Sciatic nerve (tissue), 2 donors: ENCODE measurements at places on chromosomes 5 and 9. TPM values are rescaled to one million over a fixed set of nuclear protein-coding genes. Genes with fewer than 3 reads are reported as not detected.

Gene IL3
- not detected for total RNA-seq

Gene SLC2A8
- total RNA-seq = 22.5 TPM

Gene SEMA4D
- total RNA-seq = 35.8 TPM

DNA sequence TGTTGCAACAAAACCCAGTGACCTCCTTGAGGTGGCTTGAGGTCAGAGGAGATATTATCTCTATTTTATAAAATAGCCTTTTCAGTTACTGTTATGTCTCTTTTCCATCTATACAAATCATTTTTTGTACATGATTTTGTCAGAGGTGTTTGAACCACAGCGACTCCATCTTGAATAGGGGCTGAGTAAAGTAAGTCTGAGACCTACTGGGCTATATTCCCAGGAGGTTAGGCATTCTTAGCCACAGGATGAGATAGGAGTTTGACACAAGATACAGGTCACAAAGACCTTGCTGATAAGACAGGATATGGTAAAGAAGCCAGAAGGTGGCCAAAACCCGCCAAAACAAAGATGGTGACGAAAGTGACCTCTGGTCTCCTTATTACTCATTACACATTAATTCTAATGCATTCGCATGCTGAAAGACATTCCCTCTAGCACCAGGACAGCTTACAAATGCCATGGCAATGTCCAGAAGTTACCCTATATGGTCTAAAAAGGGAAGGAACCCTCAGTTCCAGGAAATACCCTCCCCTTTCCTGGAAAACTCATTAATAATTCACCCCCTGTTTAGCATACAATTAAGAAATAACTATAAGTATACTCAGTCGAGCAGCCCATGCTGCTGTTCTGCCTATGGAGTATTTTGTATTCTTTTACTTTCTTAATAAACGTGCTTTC, 283.9 kb upstream of the ISL1 start:
- no peak for DNase-seq

- no peak for DNase-seq
These were observed 128.7 kb downstream of the CDC42SE2 start for GRCh38 chr5:131392466-131393095.

DNA sequence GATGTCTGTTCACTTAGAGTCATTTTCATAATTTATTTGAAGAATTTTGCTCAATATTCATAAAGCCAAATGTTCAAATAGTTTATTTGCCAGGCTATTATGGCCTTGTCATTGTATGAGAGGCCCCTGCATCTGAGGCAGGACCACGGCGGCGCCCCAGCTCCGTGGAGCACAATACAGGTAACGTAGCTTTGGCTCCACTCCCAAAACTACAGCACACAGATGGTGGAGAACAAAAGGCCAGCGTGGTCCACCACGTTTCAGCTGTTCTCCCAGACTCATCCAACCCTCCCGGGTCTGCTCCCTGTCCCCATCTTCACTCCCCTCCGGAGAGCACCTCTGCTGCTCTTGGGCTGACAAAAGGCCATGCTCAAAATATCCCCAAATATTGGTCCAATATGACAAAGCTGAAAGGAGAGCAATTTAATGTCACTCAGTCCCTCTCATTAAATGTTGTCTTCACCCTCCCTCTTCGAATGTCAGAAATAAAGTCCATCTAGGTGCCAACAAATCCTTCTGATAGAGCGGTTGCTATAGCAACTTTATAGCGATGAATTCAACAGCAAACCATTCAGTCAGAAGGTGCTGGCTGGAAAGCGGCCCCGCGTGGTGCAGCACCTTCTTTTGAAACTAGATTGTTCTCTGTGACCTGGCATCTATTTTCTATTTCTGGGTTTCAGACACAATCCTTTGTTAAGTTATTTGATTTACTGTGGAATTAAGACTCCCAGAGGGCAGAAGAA, 504.3 kb downstream of the ARHGEF28 start:
- DNase-seq = no peak

DNA sequence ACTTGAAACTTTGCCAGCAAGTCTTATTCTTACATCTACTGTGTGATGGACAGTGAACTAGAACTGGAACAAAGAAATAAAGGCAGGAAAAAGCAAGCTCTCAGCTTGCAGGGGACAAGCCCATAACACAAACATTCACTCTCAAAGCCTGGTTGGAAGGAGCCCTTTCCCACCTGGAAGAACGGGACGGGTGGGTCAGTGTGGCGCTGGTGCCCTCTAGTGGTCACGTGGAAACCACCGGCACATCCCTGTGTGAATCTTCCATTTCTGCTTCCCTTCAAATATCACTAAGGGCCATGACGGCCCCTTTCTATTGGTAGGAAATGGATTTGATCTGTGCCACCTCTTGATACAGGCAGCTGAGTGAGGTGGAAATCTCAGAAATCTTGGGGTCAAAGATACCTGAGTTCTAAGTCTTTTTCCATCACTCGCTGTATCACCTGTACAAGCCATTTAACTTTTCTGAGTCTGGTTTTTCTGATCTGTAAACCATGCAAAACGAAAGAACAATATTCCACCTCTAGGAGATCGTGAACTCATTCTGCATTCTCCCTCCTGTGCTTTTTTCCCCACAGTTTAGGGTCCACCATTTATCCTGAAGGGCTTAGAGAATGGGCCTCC, 211.6 kb downstream of the MSX2 start:
- DNase-seq = peak; percentile 74

GRCh38 chr9:6198251-6198650, 17.4 kb upstream of the IL33 start:
- DNase-seq = no peak

DNA sequence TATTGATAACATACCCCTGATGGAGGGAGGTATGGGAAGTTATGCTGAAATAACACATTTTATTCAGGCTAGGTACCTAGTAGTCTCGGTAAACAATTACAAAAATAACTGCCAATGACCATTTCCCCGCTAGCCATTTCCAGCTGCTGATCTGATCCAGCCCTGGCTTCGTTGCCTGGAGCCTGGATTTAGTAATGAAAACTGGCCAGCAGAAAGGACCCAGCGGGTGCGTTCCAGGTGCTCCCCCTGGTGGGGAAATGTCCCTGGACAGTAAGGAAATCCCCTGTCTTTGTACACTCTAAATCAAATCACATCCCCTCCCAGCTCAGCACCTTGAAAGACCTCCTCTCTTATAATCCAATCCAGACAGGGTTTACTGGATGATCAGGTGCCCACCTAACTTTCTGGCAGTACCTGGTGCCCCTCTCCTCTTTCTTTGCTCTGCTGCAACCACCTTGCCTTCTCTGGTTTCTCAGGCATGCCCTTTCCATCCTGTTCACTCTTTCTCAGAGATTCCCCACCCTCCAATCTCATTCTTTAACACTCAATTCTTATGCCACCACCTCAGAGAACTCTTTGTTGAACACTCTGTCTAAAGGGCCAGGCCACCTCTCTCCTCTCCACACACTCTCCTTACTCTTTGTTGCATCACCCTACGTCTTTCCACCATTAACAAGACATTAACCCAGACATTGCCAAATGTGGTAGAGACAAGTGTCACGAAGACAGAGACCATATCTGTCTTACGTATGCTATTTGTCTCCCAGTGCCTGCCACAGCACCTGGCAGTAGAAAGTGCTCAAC, 50.1 kb upstream of the SMAD5 start:
- peak; percentile 89 for DNase-seq

DNA sequence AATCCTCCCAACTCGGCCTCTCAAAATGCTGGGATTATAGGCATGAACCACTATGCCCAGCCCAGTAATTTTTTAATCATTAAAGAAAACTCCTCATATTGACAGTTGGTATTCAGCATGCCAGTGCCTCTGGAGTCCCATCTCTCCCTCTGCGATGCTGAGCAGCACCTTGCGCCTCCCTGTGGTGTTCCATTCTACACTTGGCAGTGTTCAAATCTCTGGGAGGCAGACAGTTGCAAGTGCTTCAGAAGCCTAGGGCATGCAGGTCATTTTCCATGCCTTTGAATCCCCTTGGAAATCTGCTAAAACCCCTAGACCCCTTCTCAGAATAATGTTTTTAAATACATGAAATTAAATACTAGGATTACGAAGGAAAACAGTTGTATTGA, 41.3 kb downstream of the GARNL3 start:
- no peak for DNase-seq

DNA sequence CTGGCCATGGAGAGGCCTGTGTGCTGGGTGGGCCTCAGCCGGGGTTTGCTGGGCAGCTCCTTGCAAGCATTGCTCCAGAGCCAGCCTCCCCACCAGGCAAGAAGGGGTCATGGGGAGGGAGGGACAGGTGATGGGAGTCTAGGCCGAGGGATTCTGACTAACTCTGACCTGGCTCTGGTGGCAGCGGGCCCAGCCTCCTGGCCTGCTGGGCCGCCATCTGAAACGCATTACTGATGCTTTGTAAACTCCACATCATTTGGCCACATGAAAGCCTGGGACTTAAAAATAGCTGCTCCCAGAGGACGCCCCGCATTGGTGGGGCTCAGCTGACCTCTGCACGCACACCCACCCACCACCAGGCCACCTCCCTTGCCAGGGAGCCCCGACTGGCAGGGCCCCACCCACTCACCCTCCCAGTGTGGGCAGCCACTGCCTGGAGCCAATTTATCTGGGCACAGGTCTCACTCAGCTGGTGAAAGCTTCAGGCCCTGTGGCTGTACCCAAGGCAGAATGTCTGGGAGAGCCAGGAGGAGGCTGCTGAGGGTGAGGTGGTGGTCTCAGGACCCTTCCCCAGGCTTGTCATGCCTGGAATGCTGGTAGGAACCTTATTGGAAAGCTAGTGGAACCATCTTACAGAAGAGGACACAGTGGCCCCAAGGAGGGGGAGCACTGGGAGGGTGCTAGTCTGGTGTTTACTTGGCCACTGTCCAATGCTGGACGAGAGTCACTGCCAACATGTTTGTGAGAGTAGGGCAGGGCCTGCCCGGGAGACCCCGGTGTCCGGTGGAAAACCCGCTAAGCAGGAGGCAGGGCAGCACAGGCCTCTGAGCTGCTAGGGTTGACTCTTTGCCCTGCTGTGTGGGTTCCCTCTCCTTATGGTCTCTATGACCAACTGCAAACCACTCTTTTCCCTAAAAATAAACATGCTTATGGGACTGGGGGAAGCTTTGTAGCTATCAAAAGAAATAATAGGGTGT, 10.8 kb downstream of the TCF7 start:
- peak; percentile 75 for DNase-seq

- DNase-seq = no peak
These were observed 1.3 kb downstream of the PPP1R26 start for GRCh38 chr9:135480940-135481310.

- DNase-seq = no peak
These were observed 66.4 kb upstream of the RUSC2 start for GRCh38 chr9:35423499-35423898.

DNA sequence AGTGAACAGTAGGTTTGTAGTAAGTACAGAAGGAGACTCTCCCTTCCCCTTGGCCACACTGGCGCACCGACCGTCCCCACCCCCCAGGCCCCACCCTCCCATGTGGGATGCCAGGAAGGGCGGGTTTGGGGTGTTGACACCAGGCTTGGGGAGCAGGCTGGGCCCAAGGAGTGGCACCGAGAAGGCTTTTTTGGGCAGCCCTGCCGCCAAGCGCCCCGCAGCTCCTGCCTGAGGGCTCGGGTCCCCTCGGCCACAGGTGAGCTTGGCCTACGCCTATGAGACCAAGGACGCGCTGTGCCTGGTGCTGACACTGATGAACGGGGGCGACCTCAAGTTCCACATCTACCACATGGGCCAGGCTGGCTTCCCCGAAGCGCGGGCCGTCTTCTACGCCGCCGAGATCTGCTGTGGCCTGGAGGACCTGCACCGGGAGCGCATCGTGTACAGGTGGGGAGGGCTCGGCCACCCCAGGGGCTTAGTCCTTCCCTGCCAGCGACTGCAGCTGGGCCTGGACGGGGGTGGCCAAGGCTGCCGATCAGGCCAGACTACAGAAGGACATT, 7.3 kb downstream of the GRK6 start:
- no peak for DNase-seq

DNA sequence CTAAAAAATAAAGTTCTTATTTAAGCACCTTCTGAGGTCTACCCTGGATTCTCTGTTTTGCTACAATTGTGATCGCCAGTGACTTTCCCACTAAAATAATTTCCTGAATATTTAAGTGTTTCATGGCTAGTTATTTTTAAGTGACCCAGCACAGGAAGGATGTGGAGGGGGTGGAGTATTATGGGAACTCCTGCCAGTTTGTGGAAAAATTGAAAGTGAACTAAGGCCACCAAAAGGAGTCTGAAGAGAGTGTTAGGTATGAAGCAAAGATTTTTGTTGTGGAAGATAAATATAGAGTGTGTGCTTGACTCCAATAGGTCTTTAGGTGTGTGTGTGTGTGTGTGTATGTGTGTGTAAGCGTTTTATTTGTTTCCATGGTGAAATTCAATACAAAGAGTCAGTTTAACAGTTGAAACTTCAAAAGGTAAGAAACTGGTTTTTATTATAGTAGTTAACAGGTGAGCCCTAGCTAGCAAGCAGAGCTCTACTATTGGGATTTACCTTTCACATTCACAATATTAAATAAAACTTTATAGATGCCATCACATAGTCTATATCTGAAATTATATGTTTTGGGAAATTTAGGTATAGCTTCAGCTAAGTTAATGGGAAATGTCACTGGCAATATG, 25.6 kb downstream of the RASGRF2 start:
- no peak for DNase-seq

DNA sequence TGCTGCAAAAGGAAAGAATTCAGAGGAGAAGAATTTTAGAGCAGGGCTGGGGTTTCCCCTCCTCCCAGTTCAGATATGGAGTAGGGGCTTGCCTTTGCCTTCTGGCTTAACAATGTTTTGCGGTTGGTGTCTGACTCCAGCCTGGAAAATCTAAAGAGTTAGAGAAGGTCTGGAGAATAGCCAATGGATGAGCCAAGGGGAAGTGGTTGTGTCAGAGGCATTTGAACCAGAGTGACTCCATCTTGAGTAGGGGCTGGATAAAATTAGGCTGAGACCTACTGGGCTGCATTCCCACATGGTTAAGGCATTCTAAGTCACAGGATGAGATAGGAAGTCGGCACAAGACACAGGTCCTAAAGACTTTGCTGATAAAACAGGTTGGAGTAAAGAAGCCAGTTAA, 133.7 kb downstream of the DIRAS2 start:
- no peak for DNase-seq

DNA sequence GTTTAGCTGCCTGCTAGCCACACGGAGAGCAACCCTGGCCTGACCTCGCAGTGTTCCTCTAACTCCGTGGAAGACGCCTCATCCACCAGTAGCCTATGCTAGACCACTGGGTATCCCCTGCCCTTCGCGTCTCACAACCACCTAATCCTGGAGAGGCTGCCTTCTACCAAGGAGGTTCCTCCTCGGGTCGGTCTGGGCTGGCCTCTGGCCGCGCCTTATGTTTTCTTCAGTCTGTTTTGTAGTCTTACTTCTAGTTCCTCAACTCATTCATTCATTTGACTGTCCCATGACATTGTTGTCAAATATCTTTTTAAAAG, 1.6 kb upstream of the TPM2 start:
- no peak for DNase-seq
